Activated CD8-positive, alpha-beta memory T cell treated with anti-CD3 and anti-CD28 coated beads for 4 hours (primary cell): ENCODE measurements at places on chromosomes 13 and 19.

GRCh38 chr13:64505336-64505910, 2724.7 kb downstream of the PCDH9 start:
- DNase-seq: no peak

DNA sequence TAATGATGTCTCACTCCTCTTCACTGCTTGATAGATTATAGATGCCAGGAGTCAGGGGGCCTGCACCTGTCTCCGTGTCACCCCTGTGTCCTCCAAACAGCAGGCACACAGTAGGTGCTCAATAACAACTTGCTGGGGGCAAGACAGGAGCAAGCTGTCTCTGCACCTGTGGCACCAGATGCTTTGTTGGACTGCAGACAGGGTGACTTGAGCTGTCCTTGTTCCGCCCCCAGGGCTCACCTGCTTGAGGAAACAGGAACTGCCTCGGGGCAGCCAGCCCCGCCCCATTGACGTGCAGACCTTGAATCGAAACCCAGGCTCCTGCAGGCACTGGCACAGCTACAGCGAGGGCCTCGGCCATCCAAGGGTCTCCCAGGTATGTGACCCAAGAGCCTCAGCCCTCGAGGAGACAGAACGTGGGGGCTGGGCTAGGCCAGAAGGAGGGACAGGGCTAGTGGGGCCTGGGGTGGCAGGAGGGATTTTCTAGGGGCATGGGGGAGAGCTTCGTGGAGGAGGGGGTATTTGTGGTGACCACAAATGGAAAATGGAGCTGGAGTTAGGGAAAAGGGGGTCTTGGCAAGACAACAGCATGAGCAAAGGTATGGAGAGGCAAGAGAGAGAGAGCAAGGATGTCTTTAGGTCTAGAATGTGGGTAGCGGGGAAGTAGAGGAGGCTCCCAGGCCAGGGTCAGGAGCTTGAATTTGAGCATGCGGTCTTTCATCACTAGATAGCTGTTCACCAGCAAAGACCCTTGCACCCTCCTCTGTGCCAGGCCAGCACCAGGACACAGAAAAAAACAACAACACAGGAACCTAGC, at the start of gene HSH2D:
Gene HSH2D, plus strand, starts transcription at position 287 of the 817 bp plus-strand sequence. CDS start 5,066 bp downstream, outside the sequence.
- DNase-seq: peak; percentile 73

DNA sequence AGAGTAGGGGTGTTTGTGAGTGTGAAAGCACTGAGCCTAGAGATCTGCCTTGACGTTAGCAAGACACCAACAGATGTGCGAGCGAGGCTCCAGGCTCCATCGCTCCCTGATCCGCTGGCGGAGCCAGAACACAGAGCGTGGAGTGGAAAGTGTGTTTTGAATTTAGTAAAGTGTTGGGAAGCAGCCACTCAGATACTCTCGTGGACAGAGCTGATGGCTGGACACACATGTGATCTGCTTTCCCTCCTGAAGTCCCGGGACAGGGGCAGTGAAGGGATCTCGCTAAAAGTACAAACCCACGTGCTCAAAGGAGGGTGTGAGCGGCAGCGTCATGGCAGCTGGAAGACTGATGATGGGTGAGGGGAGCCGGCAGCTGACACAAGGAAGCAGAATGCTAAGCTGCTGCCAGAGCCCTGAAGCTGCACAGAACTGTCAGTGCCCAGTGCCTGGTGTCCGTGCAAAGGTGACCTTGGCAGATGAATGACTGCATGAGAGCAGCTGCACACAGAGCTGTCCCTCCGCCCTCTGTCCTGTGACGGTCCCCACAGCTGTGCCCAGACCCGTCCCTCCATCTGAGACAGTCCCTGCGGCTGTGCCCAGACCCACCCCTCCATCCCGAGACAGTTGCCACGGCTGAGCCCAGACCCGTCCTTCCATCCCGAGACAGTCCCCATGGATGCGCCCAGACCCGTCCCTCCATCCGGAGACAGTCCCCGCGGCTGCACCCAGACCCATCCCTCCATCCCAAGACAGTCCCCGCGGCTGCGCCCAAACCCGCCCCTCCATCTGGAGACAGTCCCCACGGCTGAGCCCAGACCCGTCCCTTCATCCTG, 29.6 kb upstream of the TMEM255B start:
- DNase-seq: no peak

- DNase-seq: no peak
Measured at GRCh38 chr13:89027694-89028306, 1356.6 kb downstream of the SLITRK5 start.

- no peak for DNase-seq
Measured at GRCh38 chr13:77503398-77503797, 32.1 kb upstream of the SCEL start.

DNA sequence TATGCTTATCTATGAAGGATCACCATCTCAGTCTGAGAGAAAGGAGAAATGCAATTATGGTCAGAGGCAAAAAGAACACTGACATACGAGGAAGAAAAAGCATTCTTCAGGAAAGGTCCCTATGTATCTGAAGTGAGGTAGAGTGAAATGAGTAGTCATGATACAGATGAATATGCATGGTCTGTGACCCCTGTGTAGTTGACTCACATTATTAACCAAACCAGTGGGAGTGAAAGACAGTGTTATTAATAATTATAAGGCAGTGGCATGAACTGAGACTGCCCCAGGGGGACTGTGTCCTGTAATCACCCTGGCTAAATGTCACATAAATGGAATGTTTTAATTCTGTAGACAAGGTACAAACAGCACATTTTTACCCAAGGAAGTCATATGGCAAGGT, 1320.2 kb upstream of the PCDH9 start:
- DNase-seq: no peak

DNA sequence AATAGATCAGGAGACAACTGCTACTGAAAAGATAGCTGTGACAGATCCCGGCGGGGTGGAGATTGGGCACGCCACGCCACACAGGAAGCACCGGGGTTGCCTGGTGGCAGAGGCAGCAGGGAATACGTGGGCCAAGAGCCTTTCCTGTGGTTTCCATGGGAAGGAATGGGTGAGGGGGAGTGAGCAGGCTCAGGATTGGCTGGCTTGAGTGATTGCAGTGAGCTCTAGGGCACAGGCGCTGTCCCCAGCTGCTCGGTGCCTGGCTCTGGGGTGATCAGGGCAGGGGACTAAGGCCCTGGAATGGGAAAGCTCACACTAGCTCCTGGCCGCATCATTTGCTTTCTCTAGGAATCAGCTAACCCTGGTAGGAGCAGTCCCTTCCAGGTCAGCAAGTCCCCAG, 166.1 kb downstream of the USP12 start:
- DNase-seq: no peak

DNA sequence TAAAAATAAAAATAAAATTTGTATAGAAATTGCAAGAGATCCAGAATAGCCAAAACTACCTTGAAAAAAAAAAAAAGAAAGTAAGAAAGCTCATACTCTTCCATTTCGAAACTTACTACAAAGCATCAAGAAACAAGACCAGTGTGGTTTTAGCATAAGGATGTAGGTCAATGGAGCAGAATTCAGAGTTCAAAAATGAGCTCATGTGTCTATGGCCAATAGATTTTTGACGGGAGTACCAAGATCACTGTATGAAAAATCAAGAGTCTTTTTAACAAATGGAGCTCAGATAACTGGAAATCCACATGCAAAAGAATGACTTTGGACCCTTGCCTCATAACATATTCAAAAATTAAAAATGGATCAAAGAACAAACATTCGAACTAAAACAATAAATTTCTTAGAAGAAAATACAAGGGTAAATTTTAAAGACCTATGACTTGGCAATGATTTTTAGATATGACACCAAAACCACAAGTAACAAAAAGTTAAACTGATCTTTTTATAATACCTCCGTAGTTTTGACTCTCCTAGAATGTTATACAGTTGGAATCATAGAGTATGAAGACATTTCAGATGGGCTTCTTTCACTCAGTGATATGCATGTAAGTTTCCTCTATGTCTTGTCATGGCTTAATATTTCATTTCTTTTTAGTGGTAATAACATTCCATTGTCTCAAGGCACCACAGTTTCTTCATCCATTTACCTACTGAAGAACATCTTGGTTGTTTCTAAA, 43.2 kb downstream of the KLF12 start:
- no peak for DNase-seq

DNA sequence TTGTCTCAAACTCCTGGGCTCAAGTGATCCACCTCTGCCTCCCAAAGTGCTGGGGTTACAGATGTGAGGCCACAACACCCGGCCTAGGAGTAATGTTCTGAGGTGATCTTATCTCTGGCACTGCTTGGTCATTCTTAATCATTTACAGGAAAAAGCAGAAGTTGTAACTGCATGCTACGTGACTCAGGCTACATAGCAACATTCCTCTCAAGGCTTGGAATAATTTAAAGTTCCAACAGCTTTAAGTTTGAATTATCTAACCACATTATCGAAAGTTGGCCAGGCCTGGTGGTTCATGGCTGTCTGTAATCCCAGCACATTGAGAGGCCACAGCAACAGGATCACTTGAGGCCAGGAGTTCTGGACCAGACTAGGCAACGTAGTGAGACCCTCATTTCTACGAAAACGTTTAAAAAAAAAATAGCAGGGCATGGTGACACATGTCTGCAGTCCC, 3.9 kb upstream of the B9D2 start:
- DNase-seq: no peak

GRCh38 chr19:1041272-1041834, 1.4 kb downstream of the ABCA7 start:
- DNase-seq: no peak

- DNase-seq: no peak
Measured at GRCh38 chr19:49637821-49638738, 1.9 kb downstream of the RRAS start.

DNA sequence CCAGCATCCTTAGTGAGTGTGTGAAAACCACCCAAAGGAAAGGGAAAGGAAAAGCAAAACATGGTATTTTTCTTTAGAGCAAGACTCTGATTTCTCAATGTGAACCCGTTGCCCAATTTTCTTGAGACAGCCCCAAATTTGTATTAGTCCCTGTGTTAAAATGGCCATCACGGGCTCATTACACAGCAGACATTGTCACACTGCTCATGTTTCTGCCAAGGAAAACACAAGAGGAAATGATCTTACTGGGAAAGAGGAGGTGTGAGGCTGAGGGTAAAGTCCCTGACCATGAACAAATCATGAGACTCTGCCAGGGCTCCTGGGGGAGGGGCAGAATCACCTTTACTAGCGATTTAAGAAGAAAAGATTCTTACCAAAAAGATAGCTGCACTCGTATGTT, 54.4 kb downstream of the FAM124A start:
- no peak for DNase-seq

- no peak for DNase-seq
Measured at GRCh38 chr19:42124386-42124901, 7.8 kb downstream of the POU2F2 start.

- no peak for DNase-seq
Measured at GRCh38 chr19:30317403-30317802, 54.8 kb upstream of the ZNF536 start.

DNA sequence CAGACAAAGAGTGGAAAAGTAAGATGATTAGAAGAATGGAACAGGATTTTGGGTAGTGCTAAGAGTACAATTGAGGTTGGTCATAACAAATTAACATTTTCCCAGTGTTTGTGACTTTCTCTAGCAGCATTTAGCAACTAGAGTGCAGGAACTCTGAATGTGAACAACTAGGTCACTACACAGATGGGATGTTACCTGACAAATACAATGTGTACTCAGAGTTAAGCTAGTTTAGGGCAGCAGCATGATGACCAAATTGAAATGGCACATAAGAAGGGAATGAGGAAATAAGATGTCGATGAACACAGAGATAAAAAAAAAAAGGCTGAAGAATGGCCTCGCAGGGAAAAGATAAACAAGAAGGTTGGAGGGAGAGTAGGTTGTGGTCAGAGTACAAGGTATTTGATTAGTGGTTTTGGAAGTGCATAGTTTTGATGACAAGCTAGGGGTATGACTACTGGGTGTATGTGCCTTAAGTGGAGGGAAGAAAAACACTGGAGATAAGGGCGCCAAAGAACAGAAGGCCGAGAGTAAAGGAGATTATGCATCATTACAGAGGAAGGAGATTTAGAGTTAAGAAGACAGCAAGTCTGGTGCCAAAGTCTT, 381.1 kb downstream of the FGF14 start:
- no peak for DNase-seq

DNA sequence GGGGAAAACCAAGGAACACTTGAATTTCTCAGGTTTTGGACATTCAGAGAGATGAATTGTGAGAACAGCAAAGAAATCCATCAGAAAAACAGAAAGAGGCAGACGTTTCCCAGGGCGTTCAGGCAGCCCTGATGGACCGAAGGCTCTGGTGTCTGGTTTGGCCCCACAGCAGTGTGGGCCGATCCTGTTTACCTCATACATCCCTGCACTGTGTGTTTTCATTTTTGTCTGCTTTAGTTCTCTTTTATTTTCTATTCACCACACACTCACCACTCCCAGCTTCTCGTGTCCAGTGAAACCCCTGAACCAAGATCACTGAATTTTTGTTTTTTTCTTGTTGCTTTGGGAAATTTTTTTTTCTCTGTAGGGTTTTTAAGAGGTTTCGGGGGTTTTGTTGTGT, 11.9 kb upstream of the WDR18 start:
- no peak for DNase-seq

GRCh38 chr19:11025445-11025844, 63.8 kb upstream of the LDLR start:
- DNase-seq: no peak

DNA sequence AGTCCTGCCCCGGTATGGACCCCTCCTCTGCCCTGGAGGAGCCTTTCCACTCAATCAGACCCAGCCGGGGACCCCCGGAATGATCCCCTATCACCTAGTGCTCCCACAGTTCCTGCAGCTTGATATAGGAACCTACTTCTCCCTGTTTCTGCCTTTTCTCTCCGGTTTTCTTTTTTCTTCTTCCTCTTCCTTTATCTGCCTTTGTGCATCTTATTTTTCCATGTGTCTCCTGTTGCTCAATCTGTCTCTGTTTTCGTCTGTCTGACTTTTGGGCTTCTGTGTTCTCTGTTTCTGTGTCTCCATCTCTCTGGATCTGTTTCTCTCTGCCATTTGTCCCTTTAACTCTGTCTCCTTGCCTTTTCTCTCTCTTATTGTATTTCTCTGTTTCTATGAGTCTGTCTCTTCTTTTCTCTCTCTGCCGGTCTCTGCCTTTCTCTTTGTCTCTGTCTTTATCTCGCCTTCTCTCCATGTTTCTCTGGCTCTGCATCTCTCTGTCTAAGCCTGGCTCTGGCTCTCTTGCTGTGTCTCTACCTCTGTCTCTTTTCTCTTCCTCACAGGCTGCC, 10.0 kb downstream of the MEGF8 start:
- no peak for DNase-seq

DNA sequence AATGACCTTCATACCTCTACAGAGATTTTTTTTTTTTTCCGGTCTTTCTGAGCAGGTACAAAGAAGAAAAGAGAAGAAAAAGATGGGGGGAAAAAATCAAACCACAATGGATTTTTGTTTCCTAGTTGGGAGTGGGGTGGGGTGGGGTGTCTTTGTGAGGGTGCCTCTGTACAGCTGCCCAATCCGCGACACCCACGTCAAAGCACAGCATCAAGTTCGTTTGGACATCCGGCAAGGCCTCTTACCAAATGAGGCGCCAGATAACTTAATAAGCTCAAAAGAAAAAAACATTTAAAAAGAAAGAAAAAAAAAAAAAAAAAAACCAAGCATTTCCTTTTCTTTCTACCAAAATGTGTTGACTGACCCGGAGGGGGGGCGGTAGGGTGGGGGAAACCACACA, 70.3 kb upstream of the NFIC start:
- no peak for DNase-seq

GRCh38 chr13:36192166-36192565, 22.2 kb downstream of the SOHLH2 start:
- DNase-seq: no peak

- no peak for DNase-seq
Measured at GRCh38 chr19:10552510-10553053, 8.9 kb downstream of the ATG4D start.
